ENCODE measurements at places on chromosomes 11 and 22.

- no peak for DNase-seq
These were observed 25.7 kb downstream of the ELFN2 start for GRCh38 chr22:37401401-37402183.

DNA sequence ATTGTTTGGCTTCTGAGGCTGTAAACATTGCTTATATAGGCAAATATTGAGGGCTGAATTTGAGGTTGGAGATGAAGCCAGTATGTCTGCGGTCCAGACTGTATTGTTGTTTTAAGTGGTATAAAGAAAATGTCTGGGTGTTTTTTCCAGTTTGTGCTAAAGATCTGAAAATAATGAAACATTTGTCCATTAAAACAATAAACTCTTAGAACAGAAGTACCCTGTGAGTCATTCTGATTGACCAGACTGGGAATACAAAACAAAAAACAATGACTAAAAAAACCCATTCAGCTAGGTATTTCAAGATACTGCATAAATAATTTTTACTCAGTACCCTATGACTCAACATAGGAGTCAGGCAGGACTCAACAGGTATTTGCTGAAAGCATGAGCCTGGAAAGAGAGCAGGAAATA is 20.4 kb downstream of the ALKBH8 start:
- no peak for DNase-seq

DNA sequence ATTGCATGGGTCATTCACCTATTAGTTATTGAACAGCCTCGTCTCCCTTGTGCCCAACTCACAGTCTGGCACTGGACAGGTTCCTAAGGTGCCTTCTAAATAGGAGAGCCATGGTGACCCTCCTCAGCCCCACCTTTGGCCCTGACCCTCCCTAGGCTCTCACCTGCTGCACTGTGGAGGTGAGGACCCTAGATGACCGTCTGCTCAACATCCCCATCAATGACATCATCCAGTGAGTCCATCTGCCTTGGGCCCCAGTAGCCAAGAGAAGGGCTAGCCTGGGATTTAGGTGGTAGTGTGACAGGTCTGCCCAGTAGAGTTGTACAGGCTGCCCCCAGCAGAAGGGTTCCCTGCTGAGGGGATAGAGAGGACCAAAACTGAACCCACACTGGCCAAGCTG is 13.6 kb downstream of the UCP2 start:
- no peak for DNase-seq

GRCh38 chr22:31488988-31489617 is 539 bp downstream of the EIF4ENIF1 start:
- DNase-seq, result peak; percentile 6

DNA sequence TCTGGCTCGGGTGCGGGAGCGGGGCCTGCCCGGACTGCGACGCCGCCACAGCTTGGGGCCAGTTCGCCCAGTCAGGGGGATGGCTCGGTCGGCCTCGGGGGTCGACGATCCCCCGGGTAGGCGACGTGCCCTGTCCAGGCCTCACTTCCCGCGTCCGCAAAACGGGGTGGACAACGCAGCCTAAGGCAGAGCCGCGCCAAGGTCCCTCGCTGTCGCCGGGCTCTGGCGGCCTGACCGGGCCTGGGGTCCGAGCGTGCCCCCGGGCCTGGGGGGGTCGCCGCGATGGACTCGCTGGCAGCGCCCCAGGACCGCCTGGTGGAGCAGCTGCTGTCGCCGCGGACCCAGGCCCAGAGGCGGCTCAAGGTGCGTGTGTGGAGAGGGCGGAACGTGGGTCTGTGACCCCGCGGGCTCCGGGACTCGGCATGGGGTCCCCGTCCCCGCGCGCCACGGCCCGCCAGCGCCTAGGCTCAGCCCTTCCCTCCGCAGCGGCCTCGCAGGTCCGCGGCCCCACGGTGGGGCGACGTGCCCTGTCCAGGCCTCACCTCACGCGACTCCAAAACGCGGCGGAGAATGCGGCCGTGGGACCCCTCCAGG is 4.2 kb downstream of the SEPTIN5 start:
- DNase-seq, result no peak

- no peak for DNase-seq
These were observed 5.1 kb upstream of the MYRF start for GRCh38 chr11:61747192-61747966.

- no peak for DNase-seq
These were observed 4.8 kb upstream of the IGF2 start for GRCh38 chr11:2143799-2144543.

DNA sequence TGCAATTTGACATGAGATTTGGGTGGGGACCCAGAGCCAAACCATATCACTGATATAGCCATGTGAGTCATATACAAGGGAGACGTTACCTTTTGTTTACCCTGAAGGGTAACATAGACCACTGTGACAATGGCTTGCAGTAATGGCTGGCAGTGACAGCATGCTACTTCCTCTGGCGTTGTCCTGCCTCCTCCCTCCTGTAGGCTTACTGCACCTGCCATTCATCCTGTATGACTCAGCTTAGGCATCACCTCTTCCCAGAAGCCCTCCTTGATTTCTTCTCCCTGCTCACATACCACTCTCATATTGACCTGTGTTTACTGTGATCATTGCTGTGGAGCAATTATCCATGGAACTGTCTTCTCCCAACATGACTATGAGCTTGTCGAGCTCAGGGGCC is 12.0 kb upstream of the PVALB start:
- no peak for DNase-seq

GRCh38 chr11:55658608-55659007 is 3.4 kb upstream of the OR4C6 start:
- no peak for DNase-seq

GRCh38 chr11:76512851-76513653 is 68.2 kb downstream of the EMSY start:
- no peak for DNase-seq

- no peak for DNase-seq
These were observed 329.5 kb downstream of the OPCML start for GRCh38 chr11:133202816-133203215.

DNA sequence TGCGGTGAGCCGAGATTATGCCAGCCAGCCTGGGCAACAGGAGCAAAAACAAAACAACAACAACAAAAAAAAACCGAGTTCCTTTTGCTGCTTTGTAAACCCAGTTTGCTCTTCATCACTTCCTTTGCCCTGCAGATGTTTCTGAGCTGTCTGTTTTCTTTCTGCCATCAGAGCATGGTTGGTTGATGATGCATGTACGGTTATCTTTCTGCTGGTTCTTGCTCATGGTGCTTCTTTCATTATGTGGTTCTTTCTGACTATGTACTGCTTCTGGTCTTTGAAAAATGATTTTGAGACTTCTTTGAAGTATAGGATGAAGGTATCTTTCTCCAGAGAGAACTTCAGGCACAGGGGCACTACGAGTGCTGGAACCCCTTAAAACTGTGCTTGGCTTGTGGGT is 13.2 kb downstream of the TANGO2 start:
- DNase-seq, result no peak

GRCh38 chr11:6062691-6063358 is 32.3 kb upstream of the OR56A1 start:
- no peak for DNase-seq

DNA sequence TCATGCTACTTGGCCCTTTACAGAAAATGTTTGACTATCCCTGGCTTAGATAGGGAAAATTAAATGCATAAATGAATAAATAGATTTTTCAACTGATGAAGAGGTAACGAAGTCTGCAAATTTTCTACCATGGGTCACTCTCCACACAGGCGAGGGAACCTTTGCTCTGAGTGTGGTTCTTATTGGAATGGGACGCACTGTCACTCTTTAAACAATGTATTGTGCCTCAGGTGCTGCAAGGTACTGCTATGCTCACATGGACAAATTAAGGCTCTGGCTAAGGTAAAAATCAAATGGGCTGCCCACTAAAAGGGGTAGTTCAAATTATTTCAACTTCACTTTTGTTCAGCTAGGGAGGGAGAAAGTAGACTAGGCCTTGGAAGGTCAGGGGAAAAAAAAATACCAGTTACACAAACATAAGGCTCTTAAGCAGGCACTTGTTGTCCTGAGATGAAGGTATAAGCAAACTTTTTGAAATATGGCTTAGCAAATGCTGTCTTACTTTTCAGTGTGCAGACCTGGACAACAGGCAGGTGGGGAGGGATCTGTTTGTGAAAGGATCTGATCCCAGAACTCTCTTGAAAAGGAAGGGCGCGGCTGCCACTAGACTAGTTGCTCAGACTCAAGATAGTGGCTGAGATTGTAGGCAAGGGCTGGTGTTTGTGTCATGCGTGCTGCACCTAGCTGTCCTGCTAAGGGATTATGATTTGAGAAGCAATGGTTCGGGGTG is 99.5 kb downstream of the ADAMTS15 start:
- no peak for DNase-seq

DNA sequence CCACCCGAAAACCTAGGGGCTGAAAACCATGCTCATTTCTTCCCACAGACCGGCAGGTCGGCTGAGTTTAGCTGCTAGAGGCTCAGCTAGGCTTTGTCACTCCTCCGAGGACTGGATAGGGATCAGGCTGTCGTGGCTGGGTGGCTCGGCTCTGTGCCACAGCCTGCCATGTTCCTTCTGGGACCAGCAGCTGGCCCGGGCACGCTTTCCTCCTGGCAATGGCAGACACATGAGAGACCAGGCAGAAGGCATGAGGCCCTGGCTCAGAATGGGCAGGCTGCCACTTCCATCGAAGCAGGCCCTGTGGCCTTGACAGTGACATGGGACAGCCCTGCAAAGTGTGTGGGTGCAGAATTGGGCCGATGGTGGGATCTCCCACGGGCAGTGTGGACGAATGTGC is 20.9 kb downstream of the PARVG start:
- DNase-seq, result no peak

DNA sequence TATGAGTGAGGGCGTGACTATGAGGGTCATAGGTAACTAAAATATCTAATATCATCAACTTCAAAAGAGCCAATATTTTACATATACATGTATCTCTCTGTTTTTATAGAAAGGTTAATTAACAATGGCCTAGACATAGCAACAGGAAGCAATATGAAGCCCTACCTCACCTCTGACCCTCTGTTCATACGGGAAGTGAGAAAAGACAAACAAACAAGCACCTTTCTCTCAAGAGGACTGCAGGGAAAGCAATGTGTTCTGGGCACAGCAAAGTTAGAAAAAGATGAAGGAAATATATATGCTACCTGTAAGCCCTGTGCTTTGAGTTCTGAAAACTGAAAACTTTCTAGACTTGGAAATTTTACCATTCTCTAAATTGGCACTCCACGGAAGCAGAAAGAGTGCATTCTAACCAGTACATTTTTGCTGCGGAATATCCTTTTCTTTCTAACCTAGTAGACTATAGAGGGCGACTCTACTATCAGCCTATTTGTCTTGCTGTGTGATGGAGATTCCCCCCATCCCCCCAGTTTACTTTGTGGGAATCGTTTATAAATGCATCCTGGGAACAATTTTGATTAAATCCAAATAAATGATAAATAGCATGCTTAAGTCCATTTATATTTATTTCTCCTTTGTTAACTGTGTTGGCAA is 830.4 kb upstream of the FAT3 start:
- no peak for DNase-seq

DNA sequence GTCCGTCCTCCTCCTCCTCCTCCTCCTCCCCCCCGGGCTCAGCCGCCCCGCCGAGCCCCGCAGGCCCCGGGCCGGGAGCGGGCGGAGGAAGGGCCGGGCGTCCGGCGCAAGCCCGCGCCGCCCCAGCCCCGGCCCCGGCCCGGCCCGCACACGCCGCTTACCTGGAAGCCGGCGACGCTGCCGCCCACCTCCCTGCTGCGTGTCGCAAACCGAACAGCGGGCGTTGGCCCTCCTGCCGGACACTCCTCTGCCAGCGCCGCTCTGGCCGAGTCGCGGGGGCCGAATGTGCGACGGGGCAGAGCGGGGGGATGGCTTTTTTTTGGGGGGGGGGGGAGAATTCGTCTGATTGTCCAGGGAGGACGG is 1.1 kb downstream of the IGF2 start:
- DNase-seq, result no peak

GRCh38 chr11:74371269-74372052 is 26.8 kb downstream of the PGM2L1 start:
- DNase-seq, result no peak

DNA sequence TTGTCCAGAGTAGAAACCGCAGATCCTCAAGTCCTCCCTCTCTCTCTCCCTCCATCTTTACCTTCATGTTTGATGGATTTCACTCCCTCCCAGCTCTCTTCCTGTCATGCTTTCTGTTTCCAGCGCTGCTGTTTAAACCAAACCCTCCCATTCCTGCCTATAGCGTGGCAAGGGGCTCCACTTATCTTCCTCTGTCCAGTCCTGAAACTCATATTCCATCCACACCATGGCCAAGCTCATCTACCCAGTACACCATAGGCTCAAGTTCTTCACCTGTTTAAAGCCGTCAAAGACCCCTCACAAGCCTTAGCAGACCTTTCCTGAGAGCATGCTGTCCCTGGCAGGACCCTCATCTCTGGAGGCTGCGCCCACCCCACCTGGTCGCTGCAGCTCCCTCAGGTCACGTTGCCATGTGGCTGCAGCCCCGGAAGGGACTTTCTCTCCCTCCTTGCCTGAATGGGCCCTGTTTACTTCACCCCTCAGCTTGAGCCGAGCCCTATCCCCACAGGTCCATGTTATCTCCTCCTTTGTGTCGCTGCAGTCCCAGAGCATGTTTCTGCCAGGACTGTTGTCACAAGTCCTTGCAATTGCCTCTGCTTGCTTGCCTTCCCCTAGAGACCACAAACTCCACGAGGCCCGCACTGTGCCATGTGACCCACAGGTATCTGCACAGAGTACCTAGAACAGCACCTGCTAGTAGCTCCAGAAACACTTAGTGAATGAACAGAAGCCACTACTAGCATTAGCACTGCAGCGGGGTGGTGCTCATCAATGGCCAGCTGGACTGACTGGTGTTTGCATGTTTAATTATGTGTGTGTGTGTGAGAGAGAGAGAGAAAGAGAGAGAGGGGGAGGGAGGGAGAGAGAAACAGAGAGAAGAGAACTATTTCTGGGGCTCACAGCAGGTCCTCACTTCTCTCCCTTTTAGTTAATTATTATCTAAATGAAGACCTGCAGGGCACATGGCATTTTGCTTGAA is 149.4 kb upstream of the SNX19 start:
- DNase-seq, result no peak

GRCh38 chr11:36455658-36456111 is 54.4 kb downstream of the TRAF6 start:
- no peak for DNase-seq

GRCh38 chr11:65811764-65812475 is 21.8 kb upstream of the SNX32 start:
- no peak for DNase-seq

DNA sequence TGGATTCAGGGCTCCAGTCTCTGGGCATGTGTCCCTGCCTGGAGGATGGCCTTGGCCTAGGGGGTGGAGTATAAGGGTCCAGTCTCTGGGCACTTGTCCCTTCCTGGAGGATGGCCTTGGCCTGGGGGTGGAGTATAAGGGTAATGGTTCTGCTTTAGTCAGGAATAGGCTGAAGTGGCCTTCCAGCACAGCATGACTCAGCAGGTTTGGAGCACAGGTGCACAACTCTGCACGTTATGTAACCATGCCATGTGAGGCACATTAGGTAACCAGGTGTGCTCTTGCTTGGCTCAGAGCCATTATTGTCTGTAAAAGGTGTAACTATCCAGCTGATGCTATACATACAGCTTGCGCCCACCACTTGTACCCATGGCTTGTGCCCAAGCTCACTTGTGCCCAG is 48.4 kb upstream of the POLD3 start:
- DNase-seq, result no peak

- no peak for DNase-seq
These were observed 30.7 kb downstream of the SCUBE2 start for GRCh38 chr11:9060700-9061111.

- DNase-seq, result no peak
These were observed 4.3 kb upstream of the ACR start for GRCh38 chr22:50733521-50734342.

GRCh38 chr22:39958949-39959639 is 1.1 kb upstream of the TMA7B start:
- no peak for DNase-seq

- no peak for DNase-seq
These were observed 25.9 kb upstream of the FBLN1 start for GRCh38 chr22:45476814-45477213.

GRCh38 chr22:29266564-29267461 is 968 bp downstream of the RHBDD3 start:
- DNase-seq, result no peak

All from effector memory CD4-positive, alpha-beta T cell (primary cell).